ENCODE measurements at places on chromosomes 2 and 18. TPM values are rescaled to one million over a fixed set of nuclear protein-coding genes. Genes with fewer than 3 reads are reported as not detected.

The MOCOS gene
- total RNA-seq: 2.7 TPM

The ACMSD gene
- not detected for total RNA-seq

The EN1 gene
- total RNA-seq: 1.1 TPM

The INHBB gene
- 13.4 TPM for total RNA-seq

The RAMP1 gene
- total RNA-seq: not detected
